ENCODE measurements at places on chromosomes 1 and 21. TPM values are rescaled to one million over a fixed set of nuclear protein-coding genes. Genes with fewer than 3 reads are reported as not detected.

FAM163A gene
- not detected for total RNA-seq

ALPL gene
- total RNA-seq: 0.50 TPM

GUCA2B gene
- not detected for total RNA-seq

NPPB gene
- not detected for total RNA-seq

SNRPE gene
- 219 TPM for total RNA-seq

KRTAP13-2 gene
- not detected for total RNA-seq

SLC35F3 gene
- 5.1 TPM for total RNA-seq

CCDC17 gene
- 0.14 TPM for total RNA-seq

ALG14 gene
- total RNA-seq: 3.5 TPM

AHCYL1 gene
- total RNA-seq: 52.1 TPM

SFPQ gene
- total RNA-seq: 183 TPM

RGS4 gene
- total RNA-seq: not detected
